CD4-positive, alpha-beta T cell treated with Interleukin-6 at 100 ng/mL for 8 hours (primary cell): ENCODE measurements at places on chromosomes 6 and 20.

DNA sequence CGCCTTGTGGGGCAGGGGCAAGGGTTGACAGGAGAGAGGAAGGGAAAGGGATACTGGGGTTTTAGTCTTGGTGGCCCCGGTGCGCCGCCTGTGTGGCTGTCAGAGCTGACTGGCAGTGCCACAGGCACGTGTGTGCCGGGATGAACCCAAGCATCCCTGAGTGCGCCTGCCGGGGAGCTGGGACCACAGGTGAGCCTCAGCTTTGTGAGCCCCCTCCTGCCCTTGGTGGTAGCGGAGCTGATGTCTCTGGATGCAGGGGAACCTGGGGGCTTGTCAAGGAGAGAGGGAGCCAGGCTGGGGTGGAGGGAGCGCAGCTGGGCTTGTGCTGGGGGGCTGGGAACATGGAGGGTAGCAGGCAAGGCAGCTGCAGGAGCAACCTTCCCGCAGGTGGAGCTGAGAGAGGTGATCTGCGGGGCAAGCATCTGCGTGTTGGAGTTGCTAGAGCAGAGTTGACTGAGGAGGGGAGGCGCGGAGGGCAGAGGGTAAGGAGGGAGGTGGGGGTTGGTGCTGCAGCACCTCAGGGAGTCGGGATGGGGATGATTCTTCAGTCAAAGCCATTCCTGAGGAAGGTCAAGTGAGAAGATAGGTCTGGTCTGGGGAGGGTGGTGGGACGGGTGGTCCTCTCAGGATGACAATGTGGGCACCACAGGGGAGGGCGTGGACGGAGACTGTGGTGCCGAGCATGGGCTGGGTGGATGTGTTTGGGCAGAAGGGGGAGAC, 28.1 kb downstream of the PYGB start:
- DNase-seq, result no peak

DNA sequence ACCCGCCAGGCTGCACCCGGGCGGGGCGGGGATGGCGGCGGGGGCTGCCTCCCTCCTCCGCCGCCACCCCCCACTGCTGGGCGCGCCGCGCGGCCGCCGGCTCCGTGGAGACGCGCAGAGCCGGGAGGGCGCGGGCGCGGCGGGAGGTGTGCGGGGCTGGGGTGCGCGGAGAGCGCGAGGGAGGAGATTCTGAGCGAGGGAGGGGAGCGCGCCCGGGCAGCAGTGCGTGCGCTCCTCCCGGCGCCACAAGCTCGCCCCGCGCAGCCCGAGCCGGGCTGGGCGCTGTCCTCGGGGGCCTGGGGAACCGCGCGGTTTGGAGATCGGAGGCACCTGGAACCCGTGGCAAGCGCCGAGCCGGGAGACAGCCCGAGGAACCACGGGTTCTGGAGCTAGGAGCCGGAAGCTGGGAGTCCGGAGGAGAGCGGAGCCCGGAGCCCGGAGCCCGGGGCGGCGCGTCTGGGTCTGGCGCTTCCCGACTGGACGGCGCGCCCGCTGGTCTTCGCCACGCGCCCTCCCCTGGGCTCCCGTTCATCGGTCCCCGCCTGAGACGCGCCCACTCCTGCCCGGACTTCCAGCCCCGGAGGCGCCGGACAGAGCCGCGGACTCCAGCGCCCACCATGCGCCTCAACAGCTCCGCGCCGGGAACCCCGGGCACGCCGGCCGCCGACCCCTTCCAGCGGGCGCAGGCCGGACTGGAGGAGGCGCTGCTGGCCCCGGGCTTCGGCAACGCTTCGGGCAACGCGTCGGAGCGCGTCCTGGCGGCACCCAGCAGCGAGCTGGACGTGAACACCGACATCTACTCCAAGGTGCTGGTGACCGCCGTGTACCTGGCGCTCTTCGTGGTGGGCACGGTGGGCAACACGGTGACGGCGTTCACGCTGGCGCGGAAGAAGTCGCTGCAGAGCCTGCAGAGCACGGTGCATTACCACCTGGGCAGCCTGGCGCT, at the start of gene NTSR1:
Gene NTSR1 (plus strand): TSS at position 246 of the 946 bp plus-strand sequence. CDS start 372 bp downstream, at position 618.
- DNase-seq, result no peak

DNA sequence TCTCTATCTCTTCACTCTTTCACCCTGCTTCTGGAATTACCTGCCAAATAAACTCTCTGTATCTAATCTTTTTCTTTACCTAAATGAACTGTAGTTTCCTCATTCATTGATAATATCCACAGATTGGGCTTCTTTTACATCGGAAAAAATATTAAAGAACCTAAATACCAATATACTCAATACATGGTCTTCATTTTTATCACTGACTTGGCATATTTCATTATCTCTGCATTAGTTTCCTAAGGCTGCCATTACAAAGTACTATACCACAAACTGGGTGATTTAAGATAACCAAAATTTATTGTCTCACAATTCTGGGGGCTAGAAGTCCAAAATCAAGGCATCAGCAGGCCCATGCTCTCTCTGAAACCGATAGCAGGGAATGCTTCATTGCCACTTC, 411.9 kb upstream of the SPTLC3 start:
- DNase-seq, result no peak

DNA sequence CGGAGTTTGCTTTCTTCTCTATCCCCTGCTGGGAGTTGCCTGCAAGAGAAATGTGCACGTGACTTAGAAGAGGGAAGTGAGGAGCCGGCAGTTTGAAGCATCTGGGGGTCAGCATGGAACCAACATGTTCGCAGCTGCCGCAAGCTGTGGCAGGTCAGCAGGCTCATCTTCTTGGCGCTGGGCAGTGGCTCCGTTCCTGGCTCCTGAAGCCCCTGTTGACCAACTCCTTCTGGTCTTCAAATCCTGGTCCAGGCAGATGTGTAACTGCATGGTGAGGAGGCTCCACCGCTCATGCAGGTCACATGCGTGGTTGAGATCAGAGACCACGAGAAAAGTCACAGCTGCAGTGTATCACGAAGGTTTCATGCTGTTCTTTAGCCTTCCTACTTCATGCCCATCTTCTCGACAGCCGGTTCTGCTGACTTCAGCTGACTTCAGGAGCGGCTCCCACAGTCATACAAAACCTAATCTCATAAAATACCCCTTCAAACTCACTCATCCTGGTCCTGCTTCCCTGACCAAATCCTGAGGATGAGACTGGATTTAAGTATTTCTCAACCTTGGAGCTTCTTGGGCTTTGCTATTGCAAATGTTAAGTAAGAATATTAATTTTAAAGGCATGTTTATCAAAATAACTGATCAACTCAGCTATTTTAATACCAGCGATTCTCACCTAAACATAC, 44.9 kb upstream of the BCAS1 start:
- no peak for DNase-seq

DNA sequence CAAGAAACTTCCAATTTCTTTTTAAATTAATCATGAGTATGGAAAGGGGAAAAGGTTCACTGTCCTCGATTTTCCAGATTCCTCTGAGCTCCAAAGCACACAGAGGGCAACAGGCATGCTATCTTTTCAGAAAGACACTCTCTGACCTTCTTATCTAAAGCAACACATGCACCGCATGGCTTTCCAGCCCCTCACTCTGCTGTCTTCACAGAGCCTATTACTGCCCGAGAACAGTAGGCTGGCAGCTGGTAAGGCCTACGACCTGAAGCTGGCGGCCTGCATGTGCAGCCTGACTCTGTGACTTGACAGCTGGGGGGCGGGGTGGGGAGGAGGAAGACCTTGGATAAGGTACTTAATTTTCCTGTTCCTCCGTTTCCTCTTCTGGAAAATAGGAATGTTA, 86.3 kb downstream of the ELOVL4 start:
- DNase-seq, result no peak

DNA sequence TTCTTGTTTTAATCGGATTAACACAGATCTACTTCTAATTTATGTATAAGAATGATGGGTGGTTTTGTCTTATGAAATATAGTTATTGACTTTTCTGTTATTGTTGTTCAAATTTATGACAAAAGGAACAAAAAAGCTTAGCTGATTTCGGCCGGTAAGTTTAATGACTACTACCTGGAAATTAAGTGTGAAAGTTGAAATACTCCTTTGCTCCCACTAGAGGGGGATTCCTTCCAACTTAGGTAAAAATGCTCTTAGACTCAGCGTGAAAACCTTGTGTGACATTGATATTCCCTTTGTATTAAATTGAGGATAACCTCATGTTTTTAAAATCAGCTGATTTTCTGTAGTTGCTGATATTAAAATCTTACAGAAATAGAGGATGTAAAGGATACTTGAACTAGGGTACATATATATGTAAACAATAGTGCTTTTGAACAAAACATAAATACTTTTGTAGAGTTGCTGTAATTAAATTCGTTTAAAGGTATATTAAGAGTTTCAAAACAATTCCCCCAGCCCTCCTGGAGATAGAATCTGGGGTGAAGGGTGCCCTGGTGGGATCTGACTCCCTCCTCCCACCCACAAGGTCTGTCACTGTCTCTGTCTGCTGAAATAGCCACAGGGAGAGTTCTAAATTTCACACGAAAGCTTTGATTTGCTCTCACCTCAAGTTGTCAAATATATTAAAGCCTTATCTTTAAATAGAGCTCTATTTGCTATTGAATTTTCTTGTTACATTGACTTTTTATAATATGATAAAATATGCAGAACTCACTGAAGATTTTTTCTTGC, 257.5 kb downstream of the ARID1B start:
- peak; percentile 44 for DNase-seq

- DNase-seq, result no peak
Observed at GRCh38 chr20:40715491-40715890, 26.5 kb upstream of the MAFB start.

DNA sequence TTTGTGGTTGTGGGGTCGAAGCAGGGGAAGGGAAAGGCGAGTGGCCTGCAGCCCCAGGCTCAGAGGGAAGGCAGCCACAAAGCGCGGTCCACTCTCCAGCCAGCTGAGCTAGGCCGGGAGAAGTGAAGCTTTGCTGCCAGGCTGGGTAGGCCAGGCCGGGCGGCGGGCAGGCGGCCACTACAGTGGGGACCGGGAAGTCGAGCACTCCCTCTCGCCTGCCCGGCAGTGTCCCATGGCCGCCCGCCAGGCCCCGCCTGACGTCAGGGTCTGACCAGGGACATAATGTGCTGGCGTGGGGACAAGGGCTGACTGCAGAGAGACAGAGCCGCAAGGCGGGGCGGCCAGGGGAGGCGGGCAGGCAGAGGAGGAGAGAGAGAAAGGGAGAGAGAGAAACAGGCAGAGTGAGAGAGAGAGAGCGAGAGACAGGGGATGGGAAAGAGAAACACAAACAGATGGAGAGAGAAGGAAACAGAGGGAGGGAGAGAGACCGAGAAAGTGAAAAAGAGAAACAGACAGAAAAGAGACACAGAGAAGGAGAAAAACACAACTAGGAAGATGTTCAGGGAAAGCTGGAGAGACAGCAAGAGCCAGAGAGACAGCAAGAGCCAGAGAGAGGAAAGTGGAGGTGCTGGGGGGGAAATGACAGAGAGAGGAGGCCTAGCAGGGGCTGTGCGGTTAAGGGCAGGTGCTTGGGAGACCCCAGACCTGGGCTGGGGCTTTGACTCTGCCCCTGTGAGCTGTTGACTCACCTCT, 94.5 kb upstream of the PTPN1 start:
- no peak for DNase-seq

- DNase-seq, result peak; percentile 59
Observed at GRCh38 chr6:108565091-108565766, 4.5 kb downstream of the FOXO3 start.

DNA sequence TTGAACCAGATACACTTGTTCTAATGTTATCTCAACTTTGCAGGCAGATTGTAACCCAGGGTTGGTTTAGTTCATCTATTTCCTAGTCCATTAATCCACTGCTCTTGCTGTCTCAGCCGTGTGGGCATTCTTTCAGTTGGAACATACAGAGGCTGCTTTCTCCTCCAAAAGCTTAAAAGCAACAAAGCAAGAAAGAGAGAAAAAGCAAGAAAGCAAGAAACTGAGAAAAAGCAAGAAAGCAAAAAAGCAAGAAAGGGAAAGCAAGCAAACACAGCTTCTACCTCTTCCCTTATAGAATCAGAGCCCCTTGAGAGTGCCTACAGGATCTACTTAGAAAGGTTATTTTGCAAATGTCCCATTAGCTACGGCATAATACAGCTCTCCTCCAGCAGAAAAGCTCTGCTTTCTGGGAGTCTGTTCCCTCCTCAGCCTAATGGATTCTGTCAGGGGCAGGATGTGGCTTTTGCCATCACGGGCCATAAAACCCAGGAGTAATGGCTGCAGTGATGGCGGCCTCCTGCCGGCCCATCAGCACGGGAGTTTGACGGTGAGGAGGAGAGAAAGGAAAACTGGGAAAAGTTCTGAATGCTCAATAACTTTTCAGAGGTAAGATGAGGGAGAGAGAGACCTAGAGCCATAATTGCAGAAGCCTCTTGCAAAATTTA, 156.8 kb upstream of the JARID2 start:
- DNase-seq, result no peak

- no peak for DNase-seq
Observed at GRCh38 chr6:4378319-4378996, 243.1 kb upstream of the ECI2 start.

- DNase-seq, result no peak
Observed at GRCh38 chr20:23155141-23155590, 69.0 kb upstream of the CD93 start.

DNA sequence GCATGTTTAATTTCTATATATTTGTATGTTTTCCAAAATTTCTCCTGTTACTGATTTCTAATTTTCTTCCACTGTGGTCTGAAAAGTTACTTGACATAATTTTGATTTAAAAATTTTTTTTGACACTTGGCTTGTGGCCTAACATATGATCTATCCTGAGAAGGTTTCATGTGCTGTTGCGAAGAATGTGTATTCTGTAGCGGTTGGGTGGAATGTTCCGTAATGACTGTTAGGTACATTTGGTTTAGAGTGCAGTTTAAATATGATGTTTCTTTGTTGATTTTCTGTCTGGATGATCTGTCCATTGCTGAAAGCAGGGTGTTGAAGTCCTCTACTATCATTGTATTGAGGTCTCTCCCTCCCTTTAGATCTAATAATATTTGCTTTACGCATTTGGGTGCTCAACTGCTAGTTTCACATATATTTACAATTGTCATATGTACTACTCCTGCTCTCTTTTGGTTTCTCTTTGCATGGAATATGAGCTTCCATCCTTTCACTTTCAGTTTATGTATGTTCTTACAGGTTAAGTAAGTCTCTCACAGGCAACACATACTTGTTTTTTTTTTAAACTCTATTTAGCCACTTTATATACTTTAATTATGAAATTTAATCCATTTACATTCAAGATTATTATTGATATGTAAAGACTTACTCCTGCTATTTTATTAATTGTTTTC, 19.5 kb upstream of the EDN1 start:
- no peak for DNase-seq

- no peak for DNase-seq
Observed at GRCh38 chr6:14674867-14675648, 557.5 kb downstream of the CD83 start.

DNA sequence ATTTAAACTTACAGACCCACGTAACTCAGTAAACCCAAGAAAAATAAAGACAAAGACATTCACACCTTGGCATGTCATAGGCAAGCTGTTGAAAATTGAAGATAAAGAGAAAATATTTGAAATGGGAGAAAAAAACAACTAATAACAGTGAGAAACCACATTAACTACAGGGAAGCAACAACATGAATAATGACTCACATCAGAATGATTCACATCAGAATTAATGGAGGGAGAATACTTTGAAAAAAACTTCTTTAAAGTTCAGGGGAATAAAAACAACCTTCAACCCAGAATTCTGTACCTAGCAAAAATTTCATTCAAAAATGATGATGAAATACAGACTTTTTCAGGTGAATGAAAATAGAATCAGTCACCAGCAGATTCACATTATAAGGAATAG, 32.9 kb upstream of the SLC22A3 start:
- no peak for DNase-seq

- no peak for DNase-seq
Observed at GRCh38 chr20:33918662-33919061, 75.0 kb upstream of the RALY start.
